Fibroblast of skin of right quadriceps (primary cell): ENCODE measurements at places on chromosomes 2 and 18.

- no peak for DNase-seq
Measured at GRCh38 chr18:49590608-49591007, 28.8 kb downstream of the LIPG start.

DNA sequence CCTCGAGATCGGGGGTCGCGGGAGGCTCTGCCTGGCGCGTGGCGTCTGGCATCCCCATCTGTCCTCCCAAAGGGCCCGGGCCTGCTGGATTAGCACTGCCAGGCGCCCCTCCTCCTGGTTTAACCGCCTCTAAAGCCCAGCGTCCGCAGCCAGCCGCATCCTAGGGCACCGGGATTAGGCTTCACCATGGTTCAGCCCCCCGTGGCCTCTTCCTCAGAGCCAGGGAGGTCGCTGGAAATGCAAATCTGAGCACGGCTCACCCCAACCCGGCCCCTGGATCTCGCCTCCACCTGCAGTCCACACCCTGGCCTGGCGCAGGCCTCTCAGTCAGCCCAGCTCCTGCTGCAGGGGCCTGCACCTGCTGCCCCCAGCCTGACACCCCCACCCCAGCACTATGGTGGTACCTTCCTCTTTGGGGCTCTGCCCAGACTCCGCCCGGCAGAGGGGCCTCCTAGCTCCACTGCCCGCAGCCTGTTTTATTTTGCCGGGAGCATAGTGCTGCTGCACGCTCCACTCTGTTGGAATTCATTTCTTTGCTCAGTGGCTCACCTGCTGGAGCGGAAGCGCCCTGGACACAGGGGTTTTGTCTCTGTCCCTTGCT, 13.2 kb downstream of the PRELID3A start:
- no peak for DNase-seq

GRCh38 chr2:125543968-125544514, 1111.9 kb upstream of the GYPC start:
- DNase-seq = no peak

DNA sequence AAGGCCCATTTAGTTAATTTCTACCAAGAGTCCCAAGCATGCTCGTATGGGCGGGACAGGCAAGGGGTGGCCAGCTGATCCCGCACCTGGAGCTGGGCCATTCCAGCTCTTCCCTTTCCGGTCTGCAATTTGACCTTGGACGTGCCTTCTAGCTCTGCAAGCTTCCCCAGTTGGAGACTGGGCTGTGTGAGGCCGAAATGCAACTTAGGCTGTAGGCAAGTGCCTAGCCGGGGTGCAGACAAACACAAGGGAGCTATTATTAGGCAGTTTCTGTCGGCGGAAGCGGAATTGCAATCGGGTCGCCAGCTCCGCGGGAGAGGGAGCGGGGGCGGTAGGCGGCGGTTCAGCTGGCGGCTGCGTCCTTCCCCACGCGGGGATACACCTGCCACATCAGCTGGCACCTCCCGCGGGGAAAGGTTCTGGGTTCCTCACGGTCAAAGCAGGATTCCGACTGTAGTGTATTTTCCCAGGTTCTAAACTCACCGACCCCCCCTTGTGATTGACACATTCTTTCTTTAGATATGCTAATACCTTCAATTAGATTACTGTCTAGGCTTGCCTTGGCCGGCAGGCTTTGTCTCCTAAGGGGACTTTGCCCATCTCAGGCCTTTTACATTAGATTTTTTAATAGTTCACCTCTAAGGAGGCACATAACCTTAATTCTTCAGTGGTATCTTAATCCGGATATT, 17.1 kb upstream of the ZNF532 start:
- no peak for DNase-seq

DNA sequence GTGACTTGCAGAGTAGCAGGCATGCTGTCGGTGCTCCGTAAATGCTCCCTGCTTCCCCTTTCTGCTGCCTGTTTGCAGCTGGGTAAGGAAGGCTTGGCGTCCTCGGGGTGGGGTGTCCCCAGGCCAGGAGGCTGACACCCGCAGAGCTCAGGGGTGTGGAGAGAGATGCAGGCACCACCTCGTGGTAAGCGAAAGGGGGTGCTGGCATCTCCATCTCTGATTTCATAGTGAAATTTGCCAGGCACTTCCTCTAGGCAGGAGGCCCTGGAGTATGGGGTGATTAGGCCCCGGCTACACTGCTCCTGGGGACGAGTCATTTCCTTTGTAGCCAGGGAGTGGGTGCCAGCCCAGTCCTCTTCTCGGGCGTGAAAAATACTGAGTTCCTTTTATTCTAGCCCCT, 160.4 kb downstream of the KLHL29 start:
- DNase-seq = peak; percentile 54

DNA sequence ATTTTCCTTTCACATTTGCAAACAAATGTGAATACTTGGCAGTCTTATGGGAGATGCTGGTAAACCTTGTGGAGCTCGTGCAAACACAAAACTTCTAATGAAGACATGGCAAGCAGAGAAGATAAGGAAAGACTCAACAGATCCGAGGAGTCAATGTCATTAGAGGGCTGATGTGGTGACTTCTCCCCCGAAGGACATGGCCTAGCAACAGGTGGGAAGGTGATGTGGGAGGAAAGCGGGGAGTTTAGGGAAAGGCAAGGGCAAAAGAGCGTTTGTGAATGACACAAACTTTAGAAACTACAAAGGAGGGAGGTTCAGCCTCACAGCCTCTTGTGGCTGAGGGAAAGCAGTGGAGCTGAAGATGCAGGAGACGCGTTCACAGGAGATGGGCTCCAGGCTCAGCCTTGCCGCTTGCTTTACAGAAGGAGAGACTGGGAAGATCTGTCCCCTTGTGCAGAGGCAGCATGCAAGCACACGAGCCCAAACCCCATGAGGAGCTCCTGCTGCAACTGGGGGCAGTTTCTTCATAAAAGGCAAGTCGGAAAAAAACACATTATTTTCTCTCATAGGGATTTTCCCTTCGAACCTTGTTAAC, 86.6 kb downstream of the SOWAHC start:
- DNase-seq = no peak

DNA sequence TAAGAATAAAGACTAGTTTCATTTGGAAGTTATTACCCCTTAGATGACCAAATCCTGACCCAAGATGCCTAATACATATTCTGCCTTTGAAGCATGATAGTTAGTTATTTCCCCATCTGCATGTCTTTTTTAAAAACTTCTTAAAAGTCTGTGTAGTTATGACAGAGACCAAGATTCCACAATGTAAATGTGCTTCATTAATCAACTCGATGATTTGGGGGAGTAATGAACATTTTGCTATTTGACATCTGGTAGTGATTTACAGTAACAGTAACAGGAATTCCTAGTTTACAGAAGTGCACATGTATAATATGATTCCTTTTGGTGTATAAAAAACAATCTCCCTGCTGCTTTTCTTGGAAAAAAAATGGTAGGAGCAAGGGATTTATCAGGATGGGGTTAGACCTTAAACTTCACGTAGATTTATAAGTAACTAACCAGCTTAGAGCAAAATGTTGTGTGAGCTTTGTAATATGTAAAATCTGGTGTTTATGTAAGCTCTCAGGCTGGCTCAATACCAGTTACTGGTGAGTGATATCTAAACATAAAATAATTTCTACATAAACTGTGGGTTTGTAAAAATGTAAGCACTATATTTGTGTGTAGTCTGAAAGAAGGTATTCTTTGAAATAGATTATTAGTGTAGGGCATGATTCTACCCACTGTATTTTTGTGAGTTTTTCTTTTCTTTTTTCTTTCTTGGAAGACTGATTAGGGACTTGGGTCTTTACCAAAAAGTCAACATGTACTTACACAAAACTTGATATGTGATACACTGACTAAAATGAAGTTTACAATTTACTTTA, 641.6 kb downstream of the EPHA4 start:
- no peak for DNase-seq

GRCh38 chr2:228181098-228182019, at the start of gene SPHKAP:
SPHKAP (minus strand) TSS chr2:228181687; CDS start chr2:228181598, 89 bp downstream.
- DNase-seq = no peak

DNA sequence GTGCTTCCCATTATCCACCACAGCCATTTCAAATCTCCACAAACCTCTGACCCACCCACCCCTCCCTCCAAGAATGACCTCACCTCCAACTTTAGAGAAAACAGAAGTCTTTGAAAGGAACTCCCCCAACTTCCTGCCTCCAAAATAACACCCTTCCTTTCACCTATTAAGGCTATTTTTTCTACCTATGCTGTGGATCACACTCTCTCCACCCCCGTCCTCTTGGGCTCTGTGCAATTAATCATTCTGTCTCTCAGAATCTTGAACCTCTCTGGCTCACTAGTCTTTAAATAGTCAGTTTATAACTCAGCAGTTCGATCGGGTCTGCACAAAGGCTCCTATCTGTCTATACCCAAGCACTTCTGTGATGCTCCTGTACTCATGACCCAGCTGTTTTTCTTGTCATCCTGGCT, 37.3 kb upstream of the XPO1 start:
- no peak for DNase-seq

GRCh38 chr18:12921178-12921577, 26.6 kb upstream of the SEH1L start:
- DNase-seq = no peak

GRCh38 chr2:216107760-216108159, 1.4 kb upstream of the XRCC5 start:
- no peak for DNase-seq

- no peak for DNase-seq
Measured at GRCh38 chr2:65678779-65679391, 246.5 kb upstream of the SPRED2 start.
